Tibial nerve (tissue), 4 donors: ENCODE measurements at places on chromosomes 12 and 14. TPM values are rescaled to one million over a fixed set of nuclear protein-coding genes. Genes with fewer than 3 reads are reported as not detected.

Gene MYO1H
- not detected for total RNA-seq

Gene TAS2R8
- not detected for total RNA-seq

Gene TAS2R9
- not detected for total RNA-seq

Gene DPY19L2
- total RNA-seq, result 14.1 TPM

DNA sequence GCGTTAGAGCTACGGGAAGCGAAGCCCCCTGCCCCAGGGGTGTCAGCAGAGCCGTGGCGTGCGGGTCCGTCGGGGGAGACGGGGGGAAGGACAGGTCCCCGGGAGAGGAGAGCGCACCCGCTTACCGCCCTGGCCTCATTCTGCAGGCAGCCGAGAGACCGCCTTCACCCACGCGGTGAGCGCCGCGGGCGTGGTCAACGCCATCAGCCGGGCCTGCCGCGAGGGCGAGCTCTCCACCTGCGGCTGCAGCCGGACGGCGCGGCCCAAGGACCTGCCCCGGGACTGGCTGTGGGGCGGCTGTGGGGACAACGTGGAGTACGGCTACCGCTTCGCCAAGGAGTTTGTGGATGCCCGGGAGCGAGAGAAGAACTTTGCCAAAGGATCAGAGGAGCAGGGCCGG, 10.5 kb downstream of the WNT5B start:
- no peak overlapping the region for H3K4me3 ChIP-seq
- H3K27me3 ChIP-seq, result no peaks in the 10 kb centered on the region
- no peak for DNase-seq
- no peaks in the 10 kb centered on the region for H3K4me1 ChIP-seq

DNA sequence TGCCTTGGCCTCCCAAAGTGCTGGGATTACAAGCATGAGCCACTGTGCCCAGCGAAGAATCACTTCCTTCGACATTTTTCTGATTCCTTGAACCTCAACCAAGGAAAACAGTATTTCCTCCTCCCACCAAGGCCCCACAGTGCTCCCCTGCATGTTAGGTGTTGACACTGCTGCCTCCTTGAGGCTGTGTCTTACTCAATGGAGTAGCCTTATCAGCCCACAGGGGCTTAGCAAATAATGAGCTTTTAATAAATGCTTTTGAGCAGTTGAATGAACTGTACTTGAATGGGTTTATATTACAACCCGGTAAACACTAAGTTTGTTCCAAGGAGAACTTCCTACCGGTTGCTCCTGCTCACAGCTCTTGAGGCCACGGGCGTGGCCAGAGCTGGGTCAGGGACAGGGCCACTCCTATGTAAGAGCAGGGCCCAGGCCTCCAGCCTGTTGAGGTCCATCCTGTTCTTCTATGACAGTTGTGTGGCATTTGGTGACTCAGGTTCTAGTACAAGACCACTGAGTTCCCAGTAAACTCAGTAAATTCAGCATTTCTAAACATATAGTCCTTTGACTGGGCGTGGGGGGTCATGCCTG, 36.8 kb upstream of the TUBA1A start:
- no peaks in the 10 kb centered on the region for H3K27me3 ChIP-seq
- H3K27ac ChIP-seq, result no peak overlapping the region
- no peaks in the 10 kb centered on the region for H3K36me3 ChIP-seq
- no peak for DNase-seq
- H3K4me1 ChIP-seq, result peaks cover 8% of the 10 kb centered on the region
- H3K4me3 ChIP-seq, result no peak overlapping the region

GRCh38 chr14:74942181-74942580, 13.2 kb downstream of the PGF start:
- DNase-seq, result no peak
- no peak overlapping the region for H3K4me3 ChIP-seq
- no peaks in the 10 kb centered on the region for H3K36me3 ChIP-seq
- H3K4me1 ChIP-seq, result no peaks in the 10 kb centered on the region

DNA sequence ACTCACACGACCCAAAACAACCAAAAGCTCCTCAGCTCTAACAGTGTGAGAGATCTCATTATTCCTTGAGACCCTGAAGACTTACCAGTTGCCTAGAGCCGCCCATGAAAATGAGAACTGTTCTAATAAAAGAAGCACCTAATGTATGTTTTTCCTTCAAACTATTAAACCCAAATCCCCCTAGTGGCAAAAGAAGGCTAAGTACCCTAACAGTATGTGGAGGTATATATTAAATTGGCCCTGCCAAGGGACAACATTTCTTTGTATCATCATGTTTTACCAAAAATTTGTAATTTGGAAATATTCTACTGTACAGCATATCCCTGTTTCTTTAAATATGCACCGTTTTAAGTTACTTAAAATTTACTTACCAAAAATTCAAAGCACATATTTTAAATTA, 38.0 kb upstream of the PPFIA2 start:
- no peak for DNase-seq
- no peaks in the 10 kb centered on the region for H3K27me3 ChIP-seq
- no peak overlapping the region for H3K27ac ChIP-seq
- H3K4me1 ChIP-seq, result peaks cover 14% of the 10 kb centered on the region

GRCh38 chr12:52168019-52168717, 23.6 kb downstream of the KRT80 start:
- no peaks in the 10 kb centered on the region for H3K27me3 ChIP-seq
- H3K36me3 ChIP-seq, result no peaks in the 10 kb centered on the region
- no peak for DNase-seq
- H3K4me3 ChIP-seq, result no peak overlapping the region

DNA sequence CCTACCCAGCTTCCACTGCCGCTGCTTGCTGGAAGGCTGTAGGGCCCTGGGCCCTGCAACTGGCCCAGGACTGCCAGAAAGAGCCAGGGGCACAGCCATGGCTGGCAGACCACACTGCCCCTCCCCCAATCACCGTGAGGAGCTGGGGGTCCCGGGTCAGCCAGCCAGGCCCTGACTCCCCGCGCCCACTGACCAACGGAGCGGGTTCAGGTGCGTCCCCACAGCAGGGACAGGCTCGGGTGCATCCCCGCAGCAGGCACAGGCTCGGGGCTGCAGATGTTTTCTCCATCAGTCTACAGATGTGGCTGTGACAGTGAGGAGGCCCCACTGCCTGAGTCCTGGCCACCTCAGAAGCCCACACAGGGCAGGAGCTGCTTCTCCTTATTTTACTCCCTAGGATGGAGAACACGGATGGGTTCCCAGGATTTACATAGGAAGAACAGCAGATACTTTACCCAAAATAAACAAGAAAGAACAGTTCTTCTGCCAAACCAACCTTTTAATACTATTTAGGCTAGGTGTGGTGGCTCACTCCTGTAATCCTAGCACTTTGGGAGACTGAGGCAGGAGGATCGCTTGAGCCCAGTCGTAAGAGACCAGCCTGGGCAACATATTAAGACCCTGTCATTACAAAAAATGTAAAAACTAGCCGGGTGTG, 61.1 kb downstream of the TESC start:
- H3K27me3 ChIP-seq, result no peaks in the 10 kb centered on the region
- H3K4me3 ChIP-seq, result no peak overlapping the region
- DNase-seq, result no peak
- no peak overlapping the region for H3K27ac ChIP-seq
- H3K4me1 ChIP-seq, result no peaks in the 10 kb centered on the region
